Amniotic stem cell (primary cell): ENCODE measurements at places on chromosomes 1 and 21.

DNA sequence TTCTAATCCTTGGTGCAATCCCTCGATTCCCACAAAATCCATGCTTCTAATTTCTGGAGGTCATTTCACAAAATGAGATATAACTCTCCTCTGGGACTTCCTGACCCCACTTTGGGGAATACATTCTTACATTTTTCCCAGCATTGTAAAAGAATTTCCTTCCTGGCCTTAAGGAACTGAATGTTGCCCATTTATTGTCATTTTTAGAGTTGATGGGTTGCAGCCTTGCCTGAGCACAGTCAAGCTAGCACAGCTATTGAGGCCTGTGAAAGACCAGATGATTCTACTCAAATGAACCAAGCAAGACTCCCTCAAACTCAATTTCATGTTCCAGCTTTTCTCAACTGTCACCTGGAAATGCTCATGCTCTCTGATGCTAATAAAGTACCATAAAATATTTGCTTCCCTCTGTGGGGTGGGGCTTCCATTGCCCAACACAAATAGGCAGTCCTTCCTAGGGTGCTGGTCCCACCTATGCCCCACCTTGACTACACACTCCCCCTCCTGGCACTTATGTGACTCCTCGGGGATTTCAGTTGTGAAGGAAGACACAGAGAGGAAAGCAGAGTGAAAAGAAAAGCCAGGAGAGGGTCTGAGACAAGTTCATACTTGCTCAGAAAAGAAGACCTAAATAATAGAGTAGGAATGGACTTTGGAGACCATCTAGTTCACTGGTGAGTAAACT is 24.0 kb upstream of the CDC7 start:
- DNase-seq: no peak

DNA sequence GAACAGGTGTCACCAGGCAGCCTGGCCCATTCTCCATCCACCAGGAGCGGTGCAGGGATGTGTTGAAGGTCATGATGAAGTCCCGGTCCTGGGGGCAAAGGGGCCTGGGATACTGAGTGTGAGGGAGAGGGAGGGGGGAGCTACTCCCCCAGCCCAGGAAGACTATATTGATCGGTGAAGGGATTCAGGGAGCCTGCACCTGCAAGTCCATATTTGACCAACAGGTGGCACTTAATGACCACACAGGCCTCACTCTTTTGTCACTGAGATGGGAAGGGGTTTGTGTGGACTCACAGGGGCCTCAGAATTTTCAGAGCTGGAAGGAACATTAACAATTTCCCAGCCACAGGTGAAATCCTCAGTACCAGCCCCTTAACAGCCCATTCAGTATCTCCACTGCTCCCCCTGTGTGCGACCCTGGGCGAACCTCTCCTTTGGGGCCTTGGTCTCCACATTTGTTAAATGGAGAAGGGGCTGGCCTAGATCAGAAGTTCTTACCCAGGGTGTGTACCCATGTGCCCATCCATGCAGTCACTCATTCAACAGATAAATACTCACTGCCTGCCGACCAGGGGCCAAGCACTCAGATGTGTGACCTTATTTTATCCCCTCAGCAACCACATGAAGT is 55.6 kb downstream of the NKAIN1 start:
- DNase-seq: no peak

- DNase-seq: no peak
These were observed 10.5 kb downstream of the KCNJ15 start for GRCh38 chr21:38267136-38267755.

DNA sequence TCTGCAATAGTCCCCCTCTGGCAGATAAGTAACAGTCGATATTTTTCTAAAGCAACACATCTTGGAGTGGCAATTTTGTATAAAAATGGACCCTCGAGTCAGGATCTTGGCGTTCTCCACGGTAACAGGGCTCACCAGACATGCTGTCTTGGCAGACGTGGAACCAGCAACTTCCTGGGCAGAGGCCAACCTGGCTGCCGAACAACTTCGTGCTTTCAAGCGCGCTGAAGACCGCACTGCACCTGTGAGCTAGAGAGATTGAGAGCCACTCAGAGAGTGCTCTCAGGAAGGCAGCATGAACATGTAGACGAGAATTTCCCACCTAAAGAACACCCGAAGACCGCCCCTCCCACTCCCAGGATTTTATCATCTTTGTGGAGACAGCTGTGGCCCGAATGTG is 7.3 kb downstream of the C1orf174 start:
- no peak for DNase-seq

- no peak for DNase-seq
These were observed 73.9 kb downstream of the NENF start for GRCh38 chr1:212506666-212507065.

GRCh38 chr1:185825556-185825955 is 91.4 kb downstream of the HMCN1 start:
- DNase-seq: no peak

- DNase-seq: no peak
These were observed 27.1 kb downstream of the LGR6 start for GRCh38 chr1:202220733-202221132.

DNA sequence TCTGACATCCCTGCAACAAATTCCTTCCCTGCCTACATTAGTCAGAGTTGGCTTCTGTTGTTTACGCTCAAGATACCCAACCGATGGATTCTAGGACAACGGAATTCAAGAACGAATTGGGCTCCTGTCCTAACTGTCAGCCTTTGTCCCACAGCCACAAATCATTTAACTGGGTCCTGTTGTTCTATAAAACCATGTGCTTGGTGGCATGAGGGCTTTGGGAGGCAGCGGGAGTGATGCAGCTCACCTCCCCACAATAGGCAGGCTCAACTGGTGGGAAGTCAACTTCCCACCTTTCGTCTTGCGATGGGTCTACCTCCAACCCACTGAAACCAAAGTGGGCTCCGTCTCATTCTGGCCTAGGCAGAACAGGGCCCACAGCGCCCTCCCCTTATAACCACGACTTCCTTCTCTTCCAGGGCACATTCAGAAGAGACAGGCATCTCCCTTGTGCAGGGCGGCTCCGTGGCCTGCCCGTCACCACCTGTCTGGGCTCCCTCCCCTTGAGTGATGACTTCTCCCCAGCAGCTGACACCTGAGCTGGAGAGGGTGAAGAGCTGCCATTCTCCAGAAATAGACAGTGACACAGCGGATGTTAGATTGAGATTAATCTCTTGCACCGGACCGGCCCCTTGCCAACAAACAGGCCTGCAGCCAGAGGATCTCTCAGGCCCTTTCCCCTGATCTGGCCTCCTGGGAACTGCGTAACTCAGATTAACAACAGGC is 26.5 kb downstream of the LRRC38 start:
- DNase-seq: no peak

GRCh38 chr1:56814205-56814604 is 5.0 kb downstream of the FYB2 start:
- DNase-seq: no peak

DNA sequence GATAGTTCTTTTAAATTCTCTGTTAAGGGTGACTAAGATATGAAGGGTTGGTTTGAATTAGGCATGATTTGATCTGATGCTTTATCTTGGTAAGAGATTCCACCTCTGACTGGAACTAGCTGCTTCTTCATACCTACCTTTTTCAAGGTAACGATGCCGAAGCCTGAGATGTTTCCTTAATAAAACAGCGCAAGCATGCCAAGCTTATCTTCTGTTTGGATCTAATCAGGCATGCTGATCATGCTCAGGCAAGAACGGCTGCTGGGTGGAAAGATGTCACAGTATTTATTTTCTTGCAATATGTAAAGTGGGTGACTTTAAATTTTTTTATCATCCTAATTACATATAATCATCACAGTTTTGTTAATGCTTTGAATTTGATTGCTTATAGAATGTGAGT is 148.7 kb downstream of the ADGRL2 start:
- DNase-seq: no peak

- DNase-seq: no peak
These were observed 190.5 kb downstream of the TOMM20 start for GRCh38 chr1:234938135-234938534.
